ENCODE measurements at places on chromosomes 4 and X.

GRCh38 chr4:163350672-163351071 is 7.0 kb downstream of the NPY5R start:
- no peak for DNase-seq

GRCh38 chr4:184115399-184115798 is 102.3 kb downstream of the ENPP6 start:
- no peak for DNase-seq

GRCh38 chrX:68823413-68824151 is 5.2 kb upstream of the EFNB1 start:
- DNase-seq: no peak

DNA sequence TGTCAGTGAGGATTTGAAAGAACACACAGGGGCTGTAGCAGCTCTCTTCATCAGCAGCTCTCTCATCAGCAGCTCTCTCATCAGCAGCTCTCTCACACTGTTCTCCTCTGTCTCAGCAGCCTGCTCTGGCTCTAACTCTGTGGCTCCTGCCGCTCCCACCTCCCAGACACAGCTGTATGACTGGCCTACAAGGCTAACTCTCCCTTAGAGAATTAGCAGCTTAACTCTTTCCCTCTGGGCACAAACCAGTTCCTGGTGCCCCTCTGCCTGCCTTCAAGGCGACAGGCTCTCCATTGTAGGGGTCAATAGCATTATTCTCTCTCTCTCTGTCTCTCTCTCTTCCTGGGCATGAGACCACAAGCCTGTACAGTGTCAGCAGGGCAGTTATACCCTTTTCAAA is 385.6 kb upstream of the PCDH10 start:
- DNase-seq: no peak

- DNase-seq: no peak
Measured at GRCh38 chr4:5166377-5166776, 115.1 kb downstream of the STK32B start.

DNA sequence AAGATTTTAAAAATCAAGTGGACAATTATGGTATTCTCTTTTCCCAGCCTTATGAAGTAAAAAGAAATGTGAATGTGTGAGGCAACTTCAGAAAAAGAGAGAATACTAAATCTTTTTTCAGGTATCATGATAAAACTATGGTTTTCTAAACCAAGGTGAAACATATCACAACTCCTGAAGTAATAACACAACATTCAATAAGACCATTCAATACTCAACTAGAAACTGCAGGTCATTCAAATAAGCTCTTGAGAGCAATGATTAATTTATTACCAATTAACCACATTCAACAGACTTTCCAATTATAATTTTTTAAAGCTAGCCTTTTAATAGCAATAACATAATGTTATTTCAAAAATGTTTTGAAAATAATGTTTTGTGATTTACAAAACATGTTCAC is 35.8 kb downstream of the SLC10A7 start:
- no peak for DNase-seq

GRCh38 chrX:103640401-103641155 is 11.8 kb downstream of the TCEAL1 start:
- DNase-seq: no peak

- DNase-seq: no peak
Measured at GRCh38 chr4:78922207-78922606, 17.0 kb downstream of the PAQR3 start.

DNA sequence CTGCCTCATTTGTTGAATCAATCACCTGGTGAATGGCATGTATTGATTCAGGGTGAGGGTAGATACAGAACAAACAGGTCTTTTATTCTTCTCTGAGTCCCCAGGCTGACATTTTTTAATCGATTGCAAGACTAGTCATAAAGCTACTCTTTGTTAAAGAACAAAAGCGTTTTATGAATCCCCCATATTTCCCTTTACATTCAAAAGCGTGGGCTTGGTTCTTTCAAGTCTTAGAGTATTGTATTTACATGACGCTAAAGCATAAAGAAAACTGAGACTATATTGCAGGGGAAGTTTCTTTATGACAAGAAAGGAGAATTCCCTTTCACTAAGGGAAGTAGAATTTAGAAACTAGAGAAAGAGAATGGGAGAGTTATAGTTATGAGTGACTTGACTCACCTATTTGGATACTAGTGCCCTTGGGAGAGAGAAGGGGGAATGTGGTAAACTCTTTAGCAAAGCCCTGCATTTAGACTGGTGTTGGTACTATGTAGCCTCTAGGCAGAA is 69.3 kb upstream of the PDE5A start:
- no peak for DNase-seq

- no peak for DNase-seq
Measured at GRCh38 chrX:110791071-110791470, 4.5 kb downstream of the CHRDL1 start.

DNA sequence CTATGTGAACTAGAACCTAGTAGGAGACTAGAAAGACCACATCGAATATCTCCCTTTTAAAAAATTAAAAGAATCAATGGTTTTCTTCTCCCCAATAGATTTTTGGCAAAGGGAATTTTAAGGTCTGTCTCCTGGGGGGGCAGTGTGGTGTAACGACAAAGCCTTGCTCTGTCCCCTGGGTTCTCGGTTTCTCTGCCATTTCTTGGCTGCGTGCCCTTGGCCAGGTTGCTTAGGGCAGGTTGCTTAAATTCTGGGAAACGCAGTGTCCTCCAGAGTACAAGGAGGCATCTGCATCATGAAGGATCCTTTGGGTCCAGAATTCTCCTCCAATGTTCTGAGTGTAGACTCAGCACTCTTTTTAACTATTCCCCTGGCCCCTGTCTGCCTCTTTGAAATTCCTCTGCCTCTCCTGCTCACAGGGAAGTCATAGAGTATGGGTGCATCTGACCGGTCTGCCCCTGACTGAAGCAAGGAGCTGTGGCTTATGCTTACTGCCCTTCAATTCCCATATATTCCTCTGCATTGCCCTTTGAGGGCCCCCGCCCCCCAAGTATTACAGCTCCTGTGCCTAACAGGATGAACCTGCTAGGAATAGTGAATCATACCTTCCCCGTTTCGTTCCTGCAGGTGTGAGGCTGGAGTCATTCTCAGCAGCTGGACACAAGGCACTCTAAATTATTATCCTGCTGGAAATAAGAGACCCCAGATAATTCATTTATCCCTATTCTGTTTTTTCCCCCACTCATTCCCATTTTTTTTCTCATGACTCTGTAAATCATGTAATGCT is 2.2 kb downstream of the KIT start:
- DNase-seq: no peak

GRCh38 chr4:53563824-53564223 is 27.5 kb downstream of the LNX1 start:
- DNase-seq: no peak

DNA sequence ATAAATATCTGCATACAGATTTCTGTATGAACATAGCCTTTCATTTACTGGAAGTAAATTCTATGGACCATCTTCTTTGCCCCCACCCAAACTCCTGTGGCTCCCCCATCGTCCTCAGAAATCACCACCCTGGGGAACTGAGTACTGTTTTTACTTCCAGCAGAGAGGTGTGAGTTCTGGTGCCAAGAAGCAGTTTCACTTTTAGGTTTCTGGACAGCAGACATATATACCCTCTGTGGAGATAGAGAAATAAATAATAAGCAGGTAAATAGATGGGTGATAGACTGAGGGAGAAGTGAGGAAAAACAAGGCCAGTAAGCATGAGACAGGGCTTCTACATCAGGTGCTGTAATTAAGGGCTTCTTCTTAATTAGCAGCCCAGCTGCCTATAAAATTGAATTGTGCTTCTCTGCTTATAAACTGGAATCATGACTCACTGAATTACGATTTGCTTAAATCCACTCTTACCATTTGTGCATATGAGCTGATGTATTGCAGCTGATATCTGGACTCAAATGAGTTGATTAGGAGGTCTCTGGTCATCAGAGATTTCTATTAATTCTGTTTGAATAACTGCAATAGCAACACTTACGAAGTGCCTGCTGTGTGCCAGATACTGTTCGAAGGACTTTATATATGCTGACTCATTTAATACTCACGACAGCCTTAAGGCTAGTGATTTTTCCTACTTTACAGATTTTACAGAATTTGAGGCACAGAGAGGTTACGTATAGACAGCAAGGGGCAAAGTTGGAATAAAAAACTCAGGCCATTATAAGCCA is 60.8 kb upstream of the DHX15 start:
- DNase-seq: no peak

- no peak for DNase-seq
Measured at GRCh38 chr4:105426187-105426897, 47.5 kb downstream of the PPA2 start.

- DNase-seq: peak; percentile 49
Measured at GRCh38 chrX:110167952-110168451, 149.9 kb downstream of the AMMECR1 start.

GRCh38 chrX:17817251-17817650 is 43.8 kb downstream of the RAI2 start:
- no peak for DNase-seq

- no peak for DNase-seq
Measured at GRCh38 chr4:138494931-138495330, 252.8 kb upstream of the SLC7A11 start.

DNA sequence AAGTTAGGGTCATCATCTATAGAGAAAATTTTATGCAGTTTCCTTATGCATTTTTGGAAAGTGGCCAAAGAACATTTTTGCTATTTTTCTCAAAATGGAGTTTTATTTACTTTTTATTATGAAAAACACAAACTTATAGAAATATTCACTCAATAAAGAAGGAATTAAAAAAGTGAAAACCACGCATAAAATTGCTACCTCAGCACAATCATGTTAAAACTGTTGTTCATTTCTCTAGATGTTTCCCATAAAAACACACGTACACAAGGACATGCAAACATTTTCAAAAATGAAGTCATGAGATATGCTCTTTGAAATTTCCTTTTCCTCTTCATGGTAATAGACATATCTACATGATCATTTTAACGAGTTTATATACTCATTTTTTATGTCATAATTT is 536.8 kb upstream of the MAGEB18 start:
- no peak for DNase-seq

DNA sequence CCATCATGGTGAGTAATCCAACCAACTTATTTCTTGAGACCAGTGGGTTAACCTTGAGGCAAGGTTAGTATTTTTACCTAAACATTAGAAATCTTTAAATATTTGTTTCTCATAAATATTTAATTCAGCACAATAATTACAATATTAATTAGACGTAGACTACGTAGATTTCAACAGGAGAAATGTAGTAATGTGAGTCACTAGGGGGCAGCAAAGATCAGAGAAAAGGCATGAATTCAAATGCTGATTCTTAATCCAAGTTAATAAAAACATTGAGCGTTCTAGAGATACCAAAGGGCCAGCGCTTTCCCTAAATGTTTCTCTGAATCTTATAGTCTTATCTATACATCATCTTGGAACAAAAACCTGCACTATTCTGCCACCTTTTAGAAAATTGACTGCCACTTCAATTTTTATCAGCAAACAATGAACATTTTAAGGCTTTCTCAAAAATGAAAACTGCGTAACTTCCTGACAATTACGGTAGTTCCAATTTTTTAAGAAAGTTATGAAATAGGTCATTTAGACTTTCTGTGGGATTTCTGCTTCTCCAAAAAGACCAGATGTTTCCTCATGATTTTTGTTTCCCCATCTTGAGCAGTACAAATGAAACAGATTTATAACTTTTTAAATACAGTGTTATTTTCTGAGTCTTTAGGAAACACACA is 180.7 kb downstream of the GASK1B start:
- DNase-seq: peak; percentile 8

DNA sequence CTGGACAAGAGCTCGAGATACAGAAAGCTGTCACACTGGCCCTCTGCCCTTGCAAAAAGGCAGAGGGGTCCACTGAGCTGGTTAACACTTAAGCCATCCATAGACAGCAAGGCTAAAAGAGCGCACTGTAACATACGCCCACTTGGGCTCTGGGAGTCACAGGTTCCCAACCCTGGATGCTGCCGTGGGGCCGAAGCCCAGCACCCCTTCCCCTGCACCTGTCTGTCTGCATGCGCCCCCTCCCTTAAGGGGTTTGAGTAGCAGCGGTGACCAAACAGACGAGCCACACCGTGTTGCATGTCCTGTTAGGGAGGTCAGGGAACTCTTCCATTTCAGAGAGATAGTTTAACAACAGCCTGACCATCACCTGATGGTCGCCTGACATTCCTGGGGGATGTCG is 138.4 kb upstream of the GALNTL6 start:
- no peak for DNase-seq

DNA sequence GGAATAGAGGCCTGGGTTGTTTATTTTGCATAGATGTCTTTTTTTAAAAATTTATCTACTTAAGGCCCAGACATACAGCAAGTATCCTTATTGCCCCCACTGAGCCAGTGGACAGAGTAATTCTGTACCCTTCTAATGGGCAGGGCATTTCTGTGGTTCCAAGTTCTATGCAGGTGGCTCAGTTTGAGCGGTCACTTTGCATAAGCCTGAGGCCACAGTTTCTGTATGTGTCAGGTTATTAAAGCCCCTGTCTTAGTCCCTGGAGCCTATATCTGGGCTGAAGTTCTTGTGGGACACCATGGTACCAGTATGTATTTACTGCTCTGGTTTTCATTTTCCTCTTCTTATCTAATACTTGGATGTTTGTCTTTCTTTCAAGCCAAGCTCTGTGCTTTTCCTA is 168.8 kb downstream of the MID1IP1 start:
- DNase-seq: no peak

GRCh38 chr4:70895405-70895804 is 6.8 kb upstream of the MOB1B start:
- no peak for DNase-seq

- DNase-seq: no peak
Measured at GRCh38 chr4:170391066-170391740, 301.4 kb upstream of the AADAT start.

- no peak for DNase-seq
Measured at GRCh38 chr4:150501983-150502382, 80.0 kb upstream of the MAB21L2 start.

- DNase-seq: no peak
Measured at GRCh38 chrX:107741404-107741790, 34.2 kb downstream of the TSC22D3 start.

- DNase-seq: no peak
Measured at GRCh38 chrX:20500949-20501348, 234.2 kb upstream of the RPS6KA3 start.

DNA sequence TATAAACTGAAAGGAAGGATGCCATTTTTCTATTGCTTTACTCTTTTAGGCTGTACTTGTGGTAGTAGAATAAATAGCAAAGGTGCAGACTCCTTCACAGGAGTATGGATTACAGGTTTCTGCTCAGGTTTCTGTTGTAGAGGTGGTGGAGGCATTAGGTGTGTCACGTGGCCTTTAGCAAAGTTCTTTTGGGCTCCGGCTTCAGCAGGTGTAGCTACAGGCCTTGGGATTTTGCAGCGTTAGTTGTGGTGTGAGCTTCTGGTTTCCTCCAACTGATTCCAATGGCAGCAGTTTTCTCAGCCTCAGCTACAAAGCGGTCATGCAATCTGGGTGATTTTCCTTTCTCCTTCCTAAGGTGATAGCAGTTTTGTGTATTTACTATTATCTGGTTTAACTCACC is 255.8 kb upstream of the GK2 start:
- no peak for DNase-seq

DNA sequence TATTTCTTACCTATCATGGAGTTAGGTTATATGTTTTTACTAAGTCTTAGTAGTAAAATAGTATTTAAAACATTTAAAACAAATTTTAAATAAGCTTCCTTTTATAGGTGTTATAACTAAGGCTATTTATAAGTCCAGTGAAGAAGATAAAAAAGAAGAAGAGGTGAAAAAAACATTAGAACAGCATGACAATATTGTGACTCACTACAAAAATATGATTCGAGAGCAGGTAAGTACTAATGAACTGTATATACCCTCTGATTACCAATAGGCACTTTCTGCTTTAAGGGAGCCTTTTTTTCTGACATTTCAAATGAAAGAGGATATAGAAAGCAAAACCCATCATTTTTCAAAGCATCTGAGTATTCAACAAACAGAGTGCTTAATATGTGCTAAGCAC is 76.6 kb downstream of the USO1 start:
- no peak for DNase-seq

GRCh38 chrX:44514272-44514671 is 28.4 kb downstream of the FUNDC1 start:
- DNase-seq: no peak

Measured in effector CD4-positive, alpha-beta T cell (primary cell).